HT-29 (cell line): ENCODE measurements at places on chromosomes 2 and 18. TPM values are rescaled to one million over a fixed set of nuclear protein-coding genes. Genes with fewer than 3 reads are reported as not detected.

The CKAP2L gene
- 2.5 and 4.0 TPM in 2 replicates for total RNA-seq

The SP140 gene
- total RNA-seq: not detected in 2 replicates

The CPO gene
- not detected in 2 replicates for total RNA-seq

The VAMP5 gene
- total RNA-seq: 2.7 and 10.4 TPM in 2 replicates

The SPATA3 gene
- not detected in 2 replicates for total RNA-seq

The KLHL41 gene
- total RNA-seq: not detected in 2 replicates

The MPP4 gene
- not detected in 2 replicates for total RNA-seq

The KCNG2 gene
- total RNA-seq: not detected in 2 replicates

The INO80B gene
- 26.0 and 34.6 TPM in 2 replicates for total RNA-seq

The IMPACT gene
- total RNA-seq: 5.2 and 6.1 TPM in 2 replicates

The NPHP1 gene
- total RNA-seq: 0.92 and 2.0 TPM in 2 replicates

The SDC1 gene
- 304 and 307 TPM in 2 replicates for total RNA-seq

The HAAO gene
- total RNA-seq: not detected in 2 replicates

The SOWAHC gene
- total RNA-seq: 51.6 and 56.5 TPM in 2 replicates

The FOXI3 gene
- total RNA-seq: not detected in 2 replicates

The SERPINB3 gene
- not detected in 2 replicates for total RNA-seq

The HOXD13 gene
- total RNA-seq: 1.4 and 1.5 TPM in 2 replicates

The CHRNG gene
- not detected in 2 replicates for total RNA-seq

DNA sequence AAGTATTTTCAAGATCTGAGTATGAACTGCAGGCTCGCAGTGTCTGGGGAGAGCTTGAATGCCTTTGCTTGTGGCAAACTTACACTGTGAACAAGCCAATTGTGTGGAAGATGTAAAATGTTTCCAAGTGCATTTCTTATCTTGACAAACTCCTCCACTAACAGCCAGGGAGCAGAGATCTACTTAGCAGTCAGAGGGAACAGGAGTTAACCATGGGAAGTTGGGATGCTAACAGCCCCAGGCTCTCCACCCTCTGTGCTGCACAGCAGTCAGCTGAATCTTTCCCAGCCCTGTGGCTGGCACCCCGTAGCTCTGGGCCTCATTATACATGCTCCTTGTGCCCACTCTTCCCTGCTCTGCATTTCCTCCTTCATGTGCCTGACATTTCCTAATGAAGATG is 450.2 kb downstream of the TSN start:
- no peak for DNase-seq

- no peak for DNase-seq
These were observed 135.7 kb downstream of the GRB14 start for GRCh38 chr2:164485541-164485940.

- no peak for DNase-seq
These were observed 54.5 kb downstream of the EPAS1 start for GRCh38 chr2:46351750-46352138.

- no peak for DNase-seq
These were observed 122.1 kb downstream of the TMEM17 start for GRCh38 chr2:62383846-62384245.

DNA sequence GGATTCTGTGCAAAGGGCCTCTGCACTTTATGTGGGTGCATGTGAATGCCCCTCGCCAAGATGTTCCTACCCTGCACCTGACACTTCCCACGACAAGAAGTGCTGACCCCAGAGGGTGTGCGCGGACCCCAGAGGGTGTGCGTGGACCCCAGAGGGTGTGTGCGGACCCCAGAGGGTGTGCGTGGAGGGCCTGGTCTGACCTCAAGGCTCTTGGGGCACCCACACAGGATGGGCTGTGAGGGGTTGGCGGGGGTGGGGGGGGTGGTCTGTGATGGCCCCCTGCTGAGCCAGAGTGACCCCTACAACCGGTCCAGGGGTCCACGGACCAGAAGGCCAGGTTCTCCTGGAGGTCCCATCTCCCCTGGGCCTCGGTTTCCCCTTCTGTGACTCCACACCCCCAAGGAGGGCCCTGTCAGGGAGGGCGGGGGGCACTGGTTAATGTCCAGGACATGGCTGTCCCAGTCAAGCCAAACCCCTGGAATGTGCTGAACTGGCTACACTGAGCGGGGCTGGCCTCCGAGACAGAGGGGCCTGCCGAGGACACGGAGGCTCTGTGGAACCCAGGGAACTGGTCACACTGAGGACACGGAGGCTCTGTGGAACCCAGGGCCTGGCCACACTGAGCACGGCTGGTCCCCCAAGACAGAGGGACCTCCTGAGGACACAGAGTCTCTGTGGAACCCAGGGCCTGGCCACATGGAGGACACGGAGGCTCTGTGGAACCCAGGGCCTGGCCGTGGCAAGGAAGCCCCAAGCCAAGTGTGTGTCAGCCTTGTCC is 3.1 kb downstream of the NEU4 start:
- no peak for DNase-seq

- DNase-seq: no peak
These were observed 111.9 kb downstream of the KCTD1 start for GRCh38 chr18:26436176-26437051.

DNA sequence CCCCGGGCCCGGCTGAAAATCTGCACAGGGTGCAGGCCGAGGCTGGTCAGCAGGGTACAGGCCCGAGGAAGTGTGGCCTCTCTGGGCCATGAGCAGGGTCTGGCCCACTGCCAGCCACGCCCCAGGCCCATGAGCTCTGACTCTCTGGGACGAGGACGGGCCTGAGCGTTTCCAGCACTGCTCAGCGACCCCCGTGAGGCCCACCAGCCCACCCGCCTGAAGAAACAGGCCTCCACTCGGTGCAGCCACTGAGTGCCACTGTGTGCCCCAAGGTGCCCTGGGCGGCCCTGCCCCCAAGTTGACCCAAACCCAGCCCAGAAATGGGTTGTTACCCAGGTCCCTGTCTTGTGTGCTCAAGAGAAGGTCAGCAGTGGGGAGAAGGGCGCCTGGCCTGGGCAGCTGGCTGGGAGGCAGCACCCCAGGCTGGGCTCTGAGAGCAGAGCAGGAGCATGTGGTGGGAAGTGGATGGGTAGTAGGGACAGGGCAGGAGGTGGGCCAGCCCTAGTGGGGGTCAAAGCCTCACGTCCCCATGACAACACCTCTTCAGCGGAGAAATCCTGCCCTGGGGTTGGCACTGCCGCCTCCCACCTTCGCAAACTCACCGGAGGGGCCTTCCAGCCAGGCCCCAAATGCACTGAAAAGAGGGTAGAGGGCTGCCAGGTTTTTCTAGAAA is 2.1 kb upstream of the SNED1 start:
- no peak for DNase-seq

- DNase-seq: no peak
These were observed 4.4 kb downstream of the NFATC1 start for GRCh38 chr18:79400091-79400590.

DNA sequence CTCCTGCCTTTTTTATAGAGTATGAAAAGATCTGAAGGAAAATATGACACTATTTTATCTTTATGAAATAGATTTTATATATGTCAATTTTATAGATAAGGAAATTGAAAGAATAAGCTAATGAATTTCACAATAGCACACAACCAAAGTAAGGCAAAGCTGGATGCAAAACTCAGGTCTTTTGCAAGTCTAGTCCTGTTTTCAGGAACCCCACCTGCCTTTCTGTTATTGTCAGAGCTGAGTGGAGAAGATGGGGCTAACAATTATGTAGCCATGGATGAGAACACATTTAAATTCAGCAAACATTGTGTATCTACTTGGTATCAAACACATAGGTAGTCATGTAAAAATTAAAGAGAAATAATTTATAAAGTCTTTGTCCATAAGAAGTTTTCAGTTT is 161.5 kb upstream of the ZEB2 start:
- DNase-seq: no peak

DNA sequence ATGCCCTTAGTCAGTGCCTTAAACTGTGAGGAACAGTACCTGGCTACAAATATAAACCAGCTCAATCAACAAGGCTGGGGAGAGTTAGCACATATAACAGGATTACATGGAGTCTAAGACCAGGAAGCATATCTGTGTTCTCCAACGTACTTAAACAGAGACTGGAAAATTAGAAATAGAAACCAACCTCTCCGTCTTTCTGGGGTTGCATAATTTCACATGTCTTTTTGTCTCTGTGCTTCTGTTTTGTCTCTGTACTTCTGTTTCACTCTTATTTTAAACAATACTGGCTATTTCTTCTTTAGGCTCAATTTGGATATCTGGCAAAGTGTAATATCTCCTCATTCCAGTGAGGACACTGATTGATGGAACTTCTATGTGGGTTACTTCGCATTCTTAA is 749.0 kb upstream of the ZEB2 start:
- DNase-seq: no peak

DNA sequence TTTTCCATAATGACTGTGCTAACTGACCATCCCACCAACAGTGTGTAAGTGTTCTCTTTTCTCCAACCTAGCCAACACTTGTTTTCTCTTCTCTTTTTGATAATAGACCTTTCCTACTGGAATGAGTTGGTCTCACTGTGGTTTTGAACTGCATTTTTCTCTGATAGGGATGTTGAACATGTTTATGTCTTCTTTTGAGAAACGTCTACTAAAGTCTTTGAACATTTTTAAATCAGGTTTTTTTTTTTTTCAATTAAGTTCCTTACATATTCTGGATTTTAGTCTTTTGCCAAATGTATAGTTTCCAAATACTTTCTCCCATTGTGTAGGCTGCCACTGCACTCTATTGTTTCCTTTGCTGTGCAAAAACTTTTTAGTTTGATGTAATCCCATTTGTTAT is 405.5 kb upstream of the FIGN start:
- no peak for DNase-seq

DNA sequence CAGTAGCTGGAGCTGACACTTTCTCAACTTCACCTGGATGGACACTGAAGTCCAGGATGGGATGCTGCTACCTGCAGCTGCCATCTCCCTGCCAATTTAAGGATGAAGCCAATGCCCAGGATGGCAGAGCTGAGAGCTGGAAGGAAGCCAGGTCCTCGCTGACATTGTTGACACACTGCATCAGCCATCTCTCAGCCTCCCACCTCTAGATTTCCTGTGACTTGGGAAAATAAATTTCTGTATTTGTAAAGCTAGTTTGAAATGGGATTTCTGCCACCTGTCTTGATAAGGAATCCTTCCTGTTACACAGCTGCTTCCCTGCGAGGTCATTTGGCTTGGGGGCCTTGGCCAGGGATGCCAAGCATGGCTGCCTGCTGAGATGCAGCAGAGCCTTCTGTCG is 43.5 kb downstream of the KCTD1 start:
- no peak for DNase-seq

DNA sequence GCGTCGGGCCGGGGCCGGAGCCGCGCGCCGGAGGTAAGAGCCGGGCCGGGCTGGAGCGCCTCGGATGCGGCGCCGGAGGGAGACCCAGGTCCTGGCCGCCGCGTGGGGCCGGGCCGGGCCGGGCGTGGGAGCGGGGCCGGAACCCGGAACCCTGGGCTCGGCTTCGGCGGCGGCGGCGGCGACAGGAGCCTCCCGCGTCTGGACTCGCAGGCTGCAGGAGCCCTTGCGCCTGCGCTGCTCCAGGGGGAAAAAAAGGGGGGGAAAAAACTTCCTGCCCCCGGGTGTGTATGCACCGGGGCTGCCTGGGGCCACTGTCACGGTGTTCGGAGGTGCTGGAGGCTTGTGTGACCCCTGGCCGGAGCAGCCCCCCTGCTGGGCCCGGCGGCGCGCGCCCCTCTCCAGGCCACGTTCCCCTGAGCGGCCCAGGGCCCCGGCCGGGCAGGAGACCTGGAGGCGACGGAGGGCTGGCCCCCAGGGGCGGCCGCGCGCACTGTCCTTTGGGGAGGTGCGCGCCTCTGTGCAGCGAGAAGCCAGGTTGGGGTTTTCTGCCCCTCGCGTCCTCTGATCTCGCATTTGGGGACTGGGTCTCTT is 864 bp downstream of the KLHL29 start:
- DNase-seq: no peak

- DNase-seq: no peak
These were observed 92.3 kb upstream of the PKDCC start for GRCh38 chr2:41955316-41956043.

DNA sequence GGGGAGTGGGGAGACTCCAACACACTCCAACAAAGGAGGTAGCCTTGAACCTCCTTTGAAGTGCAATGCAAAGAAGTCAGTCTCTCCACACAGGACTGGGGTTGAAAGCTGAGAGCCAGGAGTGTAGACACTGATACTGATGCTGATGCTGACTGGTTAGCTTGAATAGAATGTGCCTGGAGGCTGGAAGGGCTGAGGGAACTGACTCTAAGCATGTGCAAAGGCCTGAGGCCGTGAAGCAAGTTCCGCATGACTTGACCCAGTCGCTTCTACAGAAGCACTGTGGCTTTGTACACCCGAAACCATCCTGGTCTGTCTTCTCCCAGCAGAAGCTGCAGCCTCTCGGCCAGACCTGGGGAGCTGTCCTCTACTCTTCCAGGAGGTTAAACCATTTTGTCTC is 10.4 kb downstream of the FOXI3 start:
- DNase-seq: no peak

DNA sequence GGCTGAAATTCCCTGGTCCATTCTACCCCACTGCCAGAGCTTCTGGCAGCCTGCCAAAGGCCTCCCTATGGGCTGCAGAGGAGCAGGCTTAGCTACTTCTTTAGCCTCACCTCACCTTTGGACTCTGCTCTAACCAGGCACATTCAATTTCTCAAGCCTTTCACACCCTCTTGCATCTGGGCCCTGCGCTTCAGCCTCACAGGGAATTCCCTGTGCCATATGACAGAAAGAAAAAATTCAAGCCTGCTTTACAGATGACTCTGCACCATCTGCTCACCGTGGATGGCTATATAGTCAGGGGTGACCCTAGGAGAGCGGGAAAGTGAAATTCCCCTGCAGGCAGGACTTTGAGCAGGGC is 62.5 kb downstream of the REEP1 start:
- peak; percentile 81 for DNase-seq

GRCh38 chr2:135175177-135175576 is 123.1 kb downstream of the RAB3GAP1 start:
- DNase-seq: no peak

DNA sequence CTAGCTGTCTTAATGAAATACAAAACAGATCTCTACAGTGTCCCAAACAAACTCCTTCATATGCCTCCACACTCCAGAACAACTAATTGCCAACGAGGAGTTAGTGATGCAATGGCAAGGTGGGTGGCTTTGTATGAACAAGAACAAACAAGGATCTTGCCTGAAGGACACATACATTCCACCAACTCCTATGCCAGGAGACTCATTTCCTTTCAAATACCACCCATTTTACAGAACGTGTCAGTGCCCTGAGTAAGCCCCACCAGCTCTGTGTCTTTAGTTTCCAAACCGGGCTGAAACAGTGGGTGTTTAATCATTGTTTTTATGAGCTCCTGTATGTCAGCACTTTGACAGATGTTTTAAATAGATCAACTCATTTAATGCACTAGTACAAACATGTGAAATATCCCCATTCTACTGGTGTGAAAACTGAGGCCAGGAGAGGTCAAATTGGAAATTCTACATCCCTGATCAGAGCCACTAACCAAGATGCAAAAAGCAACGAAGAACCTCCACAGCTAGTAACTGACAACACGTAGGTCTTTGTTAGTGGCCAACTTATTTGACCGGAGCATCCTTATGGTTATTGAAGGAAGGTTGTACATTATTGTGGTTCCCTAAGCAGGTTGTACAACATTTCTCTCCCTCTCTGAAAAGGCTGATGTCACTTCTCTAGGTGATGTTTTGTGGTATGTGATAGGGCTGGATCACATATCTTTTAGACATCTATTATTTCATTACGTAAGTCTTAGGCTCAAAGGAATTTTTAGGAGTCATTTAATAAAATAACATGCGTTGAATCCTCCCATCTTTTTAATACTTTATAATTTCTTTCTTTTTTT is 534.9 kb upstream of the TNP1 start:
- no peak for DNase-seq

GRCh38 chr2:201234663-201235135 is 25.6 kb upstream of the CASP8 start:
- peak; percentile 37 for DNase-seq
